ENCODE measurements at places on chromosomes 3 and 15. TPM values are rescaled to one million over a fixed set of nuclear protein-coding genes. Genes with fewer than 3 reads are reported as not detected.

The INSYN1 gene
- total RNA-seq: 1.3 TPM

GRCh38 chr3:116614795-116615362 lies 94.7 kb upstream of the TUSC7 start:
- DNase-seq: no peak

GRCh38 chr3:157129803-157130466 lies 30.0 kb downstream of the CCNL1 start:
- DNase-seq: no peak

GRCh38 chr3:194352667-194353246 lies 1.6 kb upstream of the CPN2 start:
- DNase-seq: no peak

The TMC3 gene
- not detected for total RNA-seq

GRCh38 chr3:133899311-133899710 lies 3.6 kb upstream of the RAB6B start:
- no peak for DNase-seq

- no peak for DNase-seq
Observed at GRCh38 chr3:24793896-24794295, 299.2 kb upstream of the THRB start.

The PGBD4 gene
- 0.96 TPM for total RNA-seq

DNA sequence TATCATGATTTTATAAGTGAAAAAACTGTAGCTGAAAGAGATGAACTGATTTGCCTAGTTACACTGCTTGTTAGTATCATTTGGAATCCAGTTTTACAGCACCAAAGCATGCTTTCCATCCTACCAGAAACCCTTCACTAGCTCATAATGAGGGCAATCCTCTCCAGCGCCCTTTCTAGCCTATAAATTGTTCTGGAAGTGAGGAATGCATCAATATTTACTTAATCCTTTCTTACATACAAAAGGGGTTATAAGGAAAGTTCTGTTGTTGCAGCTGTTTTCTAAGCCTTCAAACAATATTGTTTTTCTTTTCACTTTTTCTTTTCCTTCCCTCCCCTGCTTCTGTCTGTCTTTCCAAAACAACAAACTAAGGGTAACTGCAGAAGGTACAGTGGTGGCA lies 11.0 kb upstream of the PCCB start:
- no peak for DNase-seq

GRCh38 chr3:183360971-183361624 lies 67.3 kb downstream of the MCF2L2 start:
- no peak for DNase-seq

The GPR62 gene
- not detected for total RNA-seq

DNA sequence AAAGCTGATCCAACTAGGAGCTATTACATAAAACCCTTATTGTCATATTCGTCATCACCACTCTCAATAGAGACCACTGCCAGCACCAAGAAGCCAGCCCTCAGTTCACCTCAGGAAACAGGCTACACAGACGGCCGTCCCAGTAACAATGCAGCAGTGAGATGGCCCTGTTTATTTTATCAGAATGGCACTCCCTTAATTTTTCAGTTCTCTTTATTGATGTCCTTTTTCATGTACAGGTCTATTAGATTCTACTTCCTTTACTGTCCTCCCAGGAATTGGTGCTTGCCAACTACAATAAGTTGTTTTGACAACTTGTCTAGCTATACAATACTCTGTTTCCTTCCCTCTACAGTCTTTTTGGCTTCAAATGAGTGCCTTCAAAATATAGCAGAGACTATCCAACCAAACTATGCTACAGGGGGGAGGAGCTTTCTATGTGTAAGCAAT lies 272.5 kb downstream of the ZBTB20 start:
- DNase-seq: no peak

The PATL2 gene
- total RNA-seq: 0.33 TPM

- no peak for DNase-seq
Observed at GRCh38 chr15:99631255-99631654, 65.5 kb downstream of the MEF2A start.

DNA sequence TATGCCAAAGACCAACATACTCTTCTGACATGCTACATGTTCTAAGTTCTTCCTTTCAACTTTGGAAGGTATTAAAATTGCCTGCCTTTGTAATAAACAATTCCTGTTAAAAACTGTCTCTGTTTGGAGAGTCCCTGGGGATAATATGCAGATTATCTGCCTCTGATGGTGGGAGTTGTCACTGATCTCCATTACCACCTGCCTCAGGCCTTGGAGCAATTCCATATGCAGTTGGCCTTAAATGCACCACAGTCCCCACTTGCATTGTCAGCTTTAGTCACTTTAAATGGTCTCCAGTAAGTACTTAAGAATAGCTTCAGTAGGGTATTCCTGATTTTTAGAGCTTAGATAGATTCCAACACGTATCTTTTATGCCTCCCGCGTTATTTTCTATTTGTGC lies 121.1 kb upstream of the GOLIM4 start:
- DNase-seq: no peak

The SAMD7 gene
- total RNA-seq: not detected

DNA sequence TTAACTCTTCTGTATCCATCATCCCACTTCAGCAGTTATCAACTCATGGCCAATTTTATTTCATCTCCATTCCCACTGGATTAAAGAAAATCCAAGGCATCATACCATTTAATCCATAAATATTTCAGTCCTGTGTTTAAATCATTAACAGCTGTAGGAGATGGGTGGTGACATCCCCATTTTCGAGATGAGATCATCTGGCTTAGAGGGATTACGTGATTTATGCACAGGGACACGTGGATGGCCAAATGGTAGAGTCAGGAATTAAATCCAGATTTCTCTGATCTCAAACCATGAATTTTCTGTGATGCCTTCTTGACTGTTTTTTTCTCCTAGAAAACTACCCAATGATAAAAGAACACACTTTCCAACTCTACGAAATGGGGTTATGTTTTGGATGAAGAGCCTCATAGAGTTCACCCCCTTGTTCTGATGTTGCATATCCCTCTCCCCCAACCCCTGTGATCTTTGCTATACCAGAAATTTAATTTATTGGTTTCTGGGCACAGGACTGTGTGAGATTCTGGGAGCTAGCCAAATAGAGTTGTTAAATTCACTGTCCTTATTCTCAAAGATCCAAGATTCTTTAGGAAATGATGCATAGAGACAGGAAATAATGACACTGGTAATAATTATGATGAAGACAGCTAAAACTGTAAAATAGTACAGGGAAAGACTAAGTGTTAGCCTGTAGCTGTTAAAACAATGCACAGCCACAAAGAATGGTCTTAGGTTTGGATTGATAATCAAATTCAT lies 7.4 kb downstream of the ZNF589 start:
- DNase-seq: no peak

GRCh38 chr3:126026761-126027160 lies 57.2 kb downstream of the SLC41A3 start:
- no peak for DNase-seq

DNA sequence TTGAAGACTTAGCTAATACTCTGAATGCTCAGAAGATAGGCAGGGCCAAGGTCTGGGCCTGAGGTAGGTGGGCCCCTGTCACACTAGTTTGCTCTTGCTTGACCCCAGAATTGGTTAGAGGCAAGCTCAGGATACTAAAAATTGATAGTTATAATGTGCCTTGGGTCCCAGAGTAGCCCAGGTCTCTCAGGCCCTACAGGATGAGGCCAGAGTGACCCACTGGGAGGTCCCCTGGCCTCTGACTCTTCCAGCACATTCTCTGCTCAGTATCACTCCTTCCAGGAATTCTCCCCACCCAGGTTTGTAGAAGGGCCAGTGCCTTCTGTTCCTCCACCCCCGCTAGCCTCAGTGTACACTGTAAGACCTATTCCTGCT lies 667 bp upstream of the KLHDC8B start:
- no peak for DNase-seq

The SNX33 gene
- total RNA-seq: 25.7 TPM

GRCh38 chr15:29612096-29612495 lies 210.2 kb downstream of the TJP1 start:
- peak; percentile 67 for DNase-seq

The USP13 gene
- 6.4 TPM for total RNA-seq

DNA sequence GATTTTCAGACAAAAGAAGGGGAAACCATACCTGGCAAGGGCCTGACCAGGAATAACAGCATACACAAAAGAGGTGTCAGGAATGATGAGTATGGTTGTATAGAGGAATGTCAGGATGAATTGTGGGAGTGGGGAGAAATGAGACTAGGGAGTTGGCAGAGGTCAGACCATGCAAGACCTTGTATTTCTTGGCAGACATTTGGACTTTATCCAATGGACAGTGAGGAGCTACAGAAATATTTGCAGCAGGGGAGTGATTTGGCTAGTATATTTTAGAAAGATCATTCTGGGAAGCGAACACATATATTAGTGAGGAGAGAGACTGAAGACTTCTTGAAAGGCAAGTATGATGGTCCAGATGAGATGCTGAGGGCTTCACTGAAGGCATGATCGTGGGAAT lies 25.4 kb upstream of the ALPK3 start:
- DNase-seq: no peak

DNA sequence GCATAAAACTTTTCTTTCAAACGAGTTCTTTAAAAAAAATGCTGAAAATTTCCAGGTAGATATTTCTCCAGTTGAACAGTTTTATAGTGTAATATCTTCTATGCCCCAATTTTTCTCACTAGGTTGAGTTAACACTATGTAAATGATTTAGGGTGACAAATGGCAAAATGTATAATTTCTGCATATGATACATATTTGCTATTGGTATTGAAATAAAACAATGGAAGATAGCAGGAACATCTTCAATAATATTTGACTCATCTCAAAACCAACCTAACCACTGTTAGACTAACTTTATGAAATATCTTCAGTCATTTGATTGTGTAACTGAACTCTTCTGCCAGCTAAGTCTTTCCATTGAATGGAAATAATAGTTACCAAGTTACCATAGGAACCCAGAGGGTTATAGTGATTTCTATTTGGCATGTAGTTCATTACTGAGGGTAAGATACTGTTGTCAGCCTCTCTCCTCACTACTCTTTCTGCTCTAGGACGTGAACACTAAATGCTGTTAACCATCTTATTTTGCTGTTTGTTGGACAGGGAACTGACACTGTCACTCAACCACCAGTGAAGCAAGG lies 824.7 kb upstream of the NECTIN3 start:
- DNase-seq: no peak

The CLSTN2 gene
- 17.3 TPM for total RNA-seq

GRCh38 chr15:92807971-92808571 lies 92.1 kb upstream of the CHD2 start:
- DNase-seq: no peak

DNA sequence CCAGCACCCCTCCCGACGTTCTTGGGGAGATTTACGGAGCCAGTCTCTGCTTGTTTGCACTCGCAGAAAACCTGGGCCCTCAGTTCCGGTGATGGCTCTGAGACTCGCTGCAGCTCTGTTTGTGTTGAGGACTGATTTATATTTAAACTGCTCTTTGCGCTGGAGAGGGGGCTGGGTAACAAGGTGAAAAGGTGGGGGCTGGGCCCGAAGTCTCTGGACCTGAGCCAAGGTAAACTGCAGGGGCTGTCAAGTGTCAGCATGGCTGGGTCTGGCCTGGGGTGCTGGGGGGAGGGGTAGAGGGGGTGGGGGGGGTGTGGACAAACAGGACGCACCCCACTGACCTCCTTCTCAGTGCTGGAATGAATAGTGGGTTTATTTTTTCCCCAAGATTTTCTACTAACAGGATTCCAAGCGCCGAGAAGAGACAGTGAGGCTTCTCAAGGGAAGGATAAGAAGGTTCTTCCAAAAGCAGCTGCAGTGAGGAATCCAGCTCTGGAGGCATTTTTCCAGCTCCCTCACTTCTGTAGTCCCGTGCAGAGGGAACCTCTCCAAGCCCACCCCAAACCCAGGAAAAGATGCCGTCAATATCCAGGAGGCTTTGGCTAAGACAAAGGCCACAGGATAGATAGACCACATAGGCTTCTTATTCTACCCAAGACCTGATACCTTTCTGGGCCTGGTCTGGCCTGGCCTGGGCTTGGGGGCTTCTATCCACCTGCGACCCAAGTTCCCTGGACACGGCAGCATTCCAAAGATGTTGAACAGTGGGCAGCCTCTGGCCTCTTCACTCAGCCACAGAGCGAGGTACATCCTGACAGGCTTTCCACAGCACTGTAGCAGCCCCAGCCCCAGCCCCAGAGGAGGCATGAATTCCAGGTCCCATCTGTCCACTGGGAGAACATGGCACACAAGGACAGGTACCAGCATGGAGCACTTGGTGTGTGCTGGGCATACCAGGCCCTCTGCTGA lies 938 bp upstream of the SLCO2A1 start:
- no peak for DNase-seq

The TPRG1 gene
- 0.41 TPM for total RNA-seq

The MASP1 gene
- 0.48 TPM for total RNA-seq

The CFAP20DC gene
- 8.6 TPM for total RNA-seq

GRCh38 chr3:36480911-36481648 lies 100.8 kb downstream of the STAC start:
- no peak for DNase-seq

DNA sequence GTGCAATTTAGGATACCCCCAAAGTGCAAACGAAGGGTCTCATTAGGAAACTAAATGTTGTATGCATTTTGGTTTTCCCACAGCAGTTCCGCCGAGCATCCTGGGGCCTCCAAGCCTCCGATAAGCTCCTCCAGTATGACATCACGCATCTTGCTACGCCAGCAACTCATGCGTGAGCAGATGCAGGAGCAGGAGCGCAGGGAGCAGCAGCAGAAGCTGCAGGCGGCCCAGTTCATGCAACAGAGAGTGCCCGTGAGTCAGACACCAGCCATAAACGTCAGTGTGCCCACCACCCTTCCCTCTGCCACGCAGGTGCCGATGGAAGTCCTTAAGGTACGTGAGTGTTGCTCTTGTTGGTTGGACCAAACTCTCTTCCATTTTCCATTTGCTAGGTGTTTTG lies 120.5 kb upstream of the SAMMSON start:
- DNase-seq: no peak

DNA sequence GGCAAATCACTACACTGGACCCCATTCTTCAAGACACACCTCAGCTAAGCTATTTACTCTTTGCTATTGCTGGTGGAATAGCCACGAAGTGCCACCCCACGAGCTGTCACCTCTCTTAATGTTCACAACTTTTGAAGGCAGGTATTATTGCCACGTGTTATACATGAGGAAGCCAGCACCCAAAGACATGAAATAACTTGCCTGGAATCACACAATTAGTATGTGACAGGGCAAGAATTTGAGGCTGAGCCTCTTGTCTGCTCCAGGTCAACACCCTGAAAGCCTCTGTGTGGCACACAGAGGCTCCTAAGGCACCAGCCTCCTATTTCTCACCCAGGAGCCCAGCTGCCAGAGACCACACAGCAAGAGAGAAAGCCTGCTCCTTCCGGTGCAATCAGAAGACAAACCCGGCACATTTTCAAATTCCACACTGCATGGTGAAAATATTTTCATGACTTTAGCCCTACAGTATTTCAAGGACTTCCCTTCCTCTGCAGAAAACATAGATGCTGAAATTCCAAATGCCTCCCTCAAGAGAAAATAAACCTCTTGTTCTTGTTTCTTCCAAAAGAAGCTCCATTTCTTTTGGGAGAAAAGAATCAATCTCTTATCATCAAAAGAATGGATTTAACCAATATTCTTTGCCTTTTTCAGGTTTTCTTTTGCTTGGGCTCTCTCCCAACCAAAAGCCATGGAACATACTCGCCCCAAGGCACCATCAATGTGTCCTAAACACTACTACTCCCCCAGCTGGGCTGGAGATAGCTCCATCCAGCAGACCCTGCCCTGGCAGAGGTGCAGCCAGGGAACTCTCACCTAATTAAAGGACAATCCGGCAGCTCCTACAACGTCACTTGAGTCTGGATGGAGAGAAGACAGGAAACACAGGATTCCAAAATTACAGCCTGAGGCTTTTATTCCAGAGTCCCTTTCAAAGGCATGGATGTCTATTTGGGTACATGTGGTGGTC lies 84.7 kb upstream of the THBS1 start:
- DNase-seq: no peak
